ENCODE measurements at places on chromosomes 7 and 10.

DNA sequence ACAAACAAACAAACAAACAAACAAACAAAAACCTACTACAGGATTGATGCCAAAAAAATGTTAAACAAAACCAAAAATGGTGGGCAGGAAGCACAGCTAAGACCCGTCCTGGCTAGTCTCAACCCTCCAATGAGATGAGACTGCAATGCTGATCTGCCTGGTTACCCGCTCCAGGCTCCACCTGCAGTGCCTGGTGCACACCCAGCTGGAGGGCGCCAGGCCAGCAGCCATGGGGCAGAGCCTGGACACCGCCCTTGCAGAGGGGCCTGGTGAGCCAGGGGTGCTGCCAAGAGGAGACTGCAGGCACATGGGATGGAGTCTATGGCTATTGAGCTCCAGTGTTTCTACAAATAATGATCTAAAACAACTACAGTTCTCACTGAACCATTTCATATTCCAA is 107.0 kb downstream of the LARP4B start:
- DNase-seq = no peak

DNA sequence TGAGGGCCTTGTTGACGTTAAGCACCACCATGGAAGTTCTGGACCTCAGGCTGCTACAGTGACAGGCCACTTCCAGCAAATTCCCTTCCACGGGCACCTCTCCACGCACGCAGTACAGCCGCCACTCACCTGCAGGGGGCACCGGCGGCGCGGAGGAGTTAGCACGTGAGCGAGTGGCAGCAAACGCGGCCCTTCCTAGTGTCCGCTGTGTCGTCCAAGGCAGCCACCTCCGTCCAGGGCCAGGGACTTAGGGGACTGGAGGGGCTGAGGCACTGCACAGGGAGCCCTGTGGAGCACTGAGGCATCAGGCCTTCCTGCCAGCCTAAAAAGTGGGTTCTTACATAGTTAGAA is 164.4 kb downstream of the SVIL start:
- no peak for DNase-seq

- no peak for DNase-seq
These were observed 37.0 kb downstream of the PFKP start for GRCh38 chr10:3104251-3104918.

DNA sequence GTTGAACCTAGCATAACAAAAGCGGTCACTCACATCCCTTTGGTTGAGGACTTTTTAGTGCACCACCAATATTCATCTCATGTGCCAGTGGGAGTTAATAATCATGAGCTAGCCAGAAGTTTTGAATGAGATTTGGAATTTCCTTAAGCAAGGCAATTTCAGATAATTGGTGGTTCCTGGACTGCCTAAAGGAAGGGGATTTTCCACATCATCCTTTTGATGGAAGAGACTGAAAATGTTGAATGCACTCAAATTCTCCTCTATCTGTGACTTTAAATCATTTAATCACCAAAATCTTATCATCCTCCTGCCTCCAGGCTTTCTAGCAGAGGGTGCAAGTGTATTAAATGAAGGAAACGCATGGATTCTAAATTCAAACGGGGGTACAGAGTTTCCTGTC is 260.7 kb downstream of the CCDC3 start:
- DNase-seq = no peak

DNA sequence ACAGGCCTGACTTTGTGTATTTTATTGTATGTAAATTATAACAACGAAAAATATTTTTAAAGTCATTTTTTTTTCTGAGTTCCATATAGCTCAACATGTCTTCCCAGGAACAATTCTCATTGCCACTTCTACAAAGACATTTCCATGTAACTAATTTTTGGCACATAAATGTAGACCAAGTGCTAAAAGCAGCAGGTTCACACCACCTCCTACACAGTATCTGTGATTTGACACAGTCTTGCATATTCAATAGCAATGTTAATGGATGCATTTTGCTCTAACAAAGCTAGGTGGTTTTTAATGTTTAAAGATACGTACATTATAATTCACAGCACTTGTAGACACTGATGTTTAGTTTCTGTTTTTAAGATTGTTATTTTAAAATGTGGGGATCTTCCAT is 346.5 kb downstream of the GPAM start:
- DNase-seq = no peak

DNA sequence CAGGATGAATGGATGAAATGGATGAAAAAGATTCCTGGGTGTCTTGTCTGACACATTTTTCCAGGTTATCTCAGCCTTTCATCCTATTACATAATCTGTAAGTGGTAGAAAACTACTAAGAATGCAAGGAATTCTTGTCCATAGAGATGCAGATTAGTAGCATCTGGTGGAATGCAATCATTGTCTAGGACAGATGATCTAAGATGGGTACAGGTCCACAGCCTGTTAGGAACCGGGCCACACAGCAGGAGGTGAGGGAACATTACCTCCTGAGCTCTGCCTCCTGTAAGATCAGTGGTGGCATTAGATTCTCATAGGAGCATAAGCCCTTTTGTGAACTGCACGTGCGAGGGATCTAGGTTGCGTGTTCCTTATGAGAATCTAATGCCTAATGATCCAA is 225.0 kb downstream of the CALN1 start:
- DNase-seq = no peak

DNA sequence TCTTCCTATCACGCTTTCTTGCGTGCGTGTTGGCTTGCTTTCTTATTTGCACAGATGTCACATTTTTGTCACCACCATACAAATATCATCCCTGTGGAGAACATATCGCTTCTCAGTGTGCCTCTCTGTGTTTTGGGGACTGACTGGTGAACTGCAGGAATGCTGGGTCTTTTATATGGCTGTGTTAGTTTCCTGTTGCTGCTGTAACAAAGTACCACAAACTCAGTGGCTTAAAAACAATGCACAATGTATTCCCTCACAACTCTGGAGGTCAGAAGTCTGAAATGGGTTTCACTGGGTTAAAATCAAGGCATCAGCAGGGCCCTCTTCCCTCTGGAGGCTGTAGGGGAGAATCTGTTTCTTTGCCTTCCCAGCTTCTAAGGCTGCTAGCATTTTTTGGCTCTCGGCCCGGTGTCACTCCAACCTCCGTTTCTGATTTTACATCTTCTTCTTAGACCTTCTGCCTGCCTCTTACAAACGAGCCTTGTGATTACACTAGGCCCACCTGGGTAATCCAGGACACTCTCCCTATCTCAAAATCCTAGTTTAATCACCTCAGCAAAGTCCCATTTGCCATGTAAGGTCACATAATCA is 82.0 kb downstream of the LRMDA start:
- DNase-seq = no peak

GRCh38 chr10:101726115-101726387 is 31.1 kb upstream of the FBXW4 start:
- no peak for DNase-seq

- DNase-seq = no peak
These were observed 463.9 kb downstream of the PTPRN2 start for GRCh38 chr7:158123753-158124152.

DNA sequence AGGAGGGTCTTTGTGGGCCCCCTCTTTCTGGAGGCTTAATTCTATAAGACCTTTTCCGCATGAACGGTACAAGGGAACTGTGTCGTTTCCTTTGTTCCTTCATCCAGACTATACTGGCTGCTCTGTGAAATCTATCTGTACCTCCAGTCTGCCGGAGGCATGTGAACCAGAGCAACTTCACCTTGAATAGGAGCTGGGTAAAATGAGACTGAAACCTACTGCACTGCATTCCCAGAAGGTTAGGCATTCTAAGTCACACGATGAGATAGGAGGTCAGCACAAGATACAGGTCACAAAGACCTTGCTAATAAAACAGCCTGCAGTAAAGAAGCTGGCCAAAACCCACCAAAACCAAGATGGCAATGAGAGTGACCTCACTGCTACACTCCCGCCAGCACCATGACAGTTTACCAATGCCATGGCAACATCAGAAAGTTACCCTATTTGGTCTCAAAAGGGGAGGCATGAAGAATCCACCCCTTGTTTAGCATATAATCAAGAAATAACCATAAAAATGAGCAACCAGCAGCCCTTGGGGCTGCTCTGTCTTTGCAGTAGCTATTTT is 36.8 kb upstream of the INPP5F start:
- no peak for DNase-seq

DNA sequence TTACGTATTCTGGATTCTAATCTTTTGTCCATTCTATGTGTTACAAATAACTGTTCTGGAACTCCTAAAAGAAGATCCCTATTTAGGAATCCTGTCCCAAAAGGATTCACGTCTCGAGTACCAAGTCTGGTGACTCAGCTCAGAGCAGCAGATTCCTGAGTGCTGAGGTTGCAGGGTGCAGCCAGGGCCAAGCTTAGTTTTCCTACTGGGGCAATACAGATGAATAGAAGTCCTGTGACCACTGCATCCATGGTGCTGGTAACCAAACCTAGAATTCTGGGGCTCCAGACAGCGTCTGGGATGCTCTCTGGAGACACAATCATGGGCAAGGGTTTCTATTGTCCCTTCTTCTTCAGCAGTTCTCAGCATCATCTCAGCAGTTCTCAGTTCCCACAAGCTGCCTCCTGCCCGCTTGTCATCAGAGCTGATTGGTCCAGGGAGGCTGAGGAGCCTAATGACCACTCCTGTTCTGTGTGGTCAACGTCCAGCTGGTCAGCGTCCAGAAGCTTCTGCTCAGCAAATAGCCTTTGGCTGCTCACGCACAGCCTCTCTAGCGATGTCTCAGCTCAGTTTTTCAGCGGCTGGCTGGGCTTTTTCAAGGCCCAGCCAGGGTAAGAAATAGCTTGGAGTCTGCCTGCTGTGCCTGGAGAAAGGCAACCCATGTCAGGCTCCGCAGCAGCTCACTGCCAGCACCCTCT is 50.4 kb upstream of the C7orf33 start:
- DNase-seq = no peak

GRCh38 chr7:116500078-116500853 is 728 bp downstream of the CAV2 start:
- no peak for DNase-seq

DNA sequence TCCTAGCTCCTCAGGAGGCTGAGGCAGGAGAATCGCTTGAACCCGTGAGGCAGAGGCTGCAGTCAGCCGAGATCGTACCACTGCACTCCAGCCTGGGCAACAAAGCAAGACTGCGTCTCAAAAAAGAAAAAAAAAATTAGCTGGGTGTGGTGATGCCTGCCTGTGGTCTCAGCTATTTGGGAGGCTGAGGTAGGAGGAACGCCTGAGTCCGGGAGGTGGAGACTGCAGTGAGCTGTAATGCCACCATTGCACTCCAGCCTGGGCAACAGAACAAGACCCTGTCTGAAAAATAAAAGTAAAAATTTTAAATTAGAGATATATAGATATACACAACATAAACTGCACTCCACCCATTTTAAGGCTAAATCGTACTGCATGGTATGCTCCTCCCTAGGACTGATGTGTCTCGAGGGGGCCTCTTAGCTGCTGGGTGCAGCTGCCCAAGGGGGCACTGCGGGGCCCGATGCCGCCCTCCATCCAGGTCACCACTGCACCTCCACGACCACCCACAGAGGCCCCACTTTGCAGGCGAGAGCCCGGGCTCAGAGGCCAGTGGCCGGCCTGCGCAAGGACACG is 40.9 kb upstream of the FOXK1 start:
- DNase-seq = no peak

GRCh38 chr10:91596825-91597196 is 36.1 kb downstream of the PPP1R3C start:
- DNase-seq = no peak

DNA sequence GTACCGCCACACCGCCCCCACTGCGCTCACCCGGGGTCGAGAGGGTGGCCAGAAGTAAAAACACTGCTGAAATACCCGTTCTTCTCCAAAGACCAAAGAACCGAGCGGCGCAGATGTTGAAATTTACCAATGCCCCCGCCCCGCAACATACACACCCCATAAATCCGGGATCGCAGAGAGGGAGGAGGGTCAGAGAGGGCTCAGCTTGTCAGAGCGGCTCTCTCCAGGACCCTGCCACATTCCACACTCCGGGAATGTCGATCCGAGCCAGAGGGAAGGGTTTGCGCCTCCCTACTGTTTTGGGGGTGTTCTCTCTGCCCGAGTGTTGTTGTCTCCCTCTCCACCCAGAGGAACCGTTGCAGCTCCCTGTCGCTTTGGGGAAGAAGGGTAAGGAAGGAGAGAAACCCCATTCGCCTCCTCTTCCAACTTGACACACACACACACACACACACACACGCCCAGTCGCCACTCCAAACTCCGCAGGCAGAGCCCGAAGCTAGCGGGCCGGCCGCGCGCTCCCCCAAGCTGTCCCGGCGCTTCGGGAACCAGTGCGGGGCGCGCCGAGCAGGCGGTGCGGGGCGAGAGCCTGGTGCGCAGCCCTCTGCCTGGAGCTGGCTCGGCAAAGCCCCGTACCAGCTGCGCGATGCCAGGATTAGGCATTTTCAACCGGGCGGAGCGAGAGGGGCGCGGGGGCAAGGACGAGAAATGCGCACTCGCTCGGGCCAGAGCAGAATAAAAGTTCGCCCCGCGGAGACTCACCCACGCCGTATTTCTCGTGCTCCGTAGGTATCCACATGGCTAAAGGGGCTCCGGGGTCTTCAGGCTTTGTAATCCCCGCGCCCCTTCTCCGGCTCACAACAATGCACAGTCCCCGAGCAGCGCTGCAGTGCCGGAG is 609 bp downstream of the DOCK4 start:
- peak; percentile 25 for DNase-seq

- DNase-seq = no peak
These were observed 1.9 kb upstream of the NRF1 start for GRCh38 chr7:129609666-129610065.

GRCh38 chr7:97868788-97869187 is 3.4 kb downstream of the ASNS start:
- DNase-seq = no peak

GRCh38 chr7:152583006-152583405 is 92.9 kb downstream of the XRCC2 start:
- DNase-seq = no peak

- peak; percentile 85 for DNase-seq
These were observed 21.6 kb upstream of the LIMK1 start for GRCh38 chr7:74061840-74062539.

- no peak for DNase-seq
These were observed 496.2 kb upstream of the FOXK1 start for GRCh38 chr7:4185721-4186512.

GRCh38 chr7:18860221-18860620 is 257.2 kb downstream of the TWIST1 start:
- no peak for DNase-seq

GRCh38 chr7:131057794-131058070 is 269.9 kb upstream of the MKLN1 start:
- DNase-seq = peak; percentile 71

GRCh38 chr7:25786936-25787335 is 365.1 kb upstream of the NFE2L3 start:
- no peak for DNase-seq

GRCh38 chr7:27869056-27869455 is 129.1 kb downstream of the TAX1BP1 start:
- DNase-seq = no peak

DNA sequence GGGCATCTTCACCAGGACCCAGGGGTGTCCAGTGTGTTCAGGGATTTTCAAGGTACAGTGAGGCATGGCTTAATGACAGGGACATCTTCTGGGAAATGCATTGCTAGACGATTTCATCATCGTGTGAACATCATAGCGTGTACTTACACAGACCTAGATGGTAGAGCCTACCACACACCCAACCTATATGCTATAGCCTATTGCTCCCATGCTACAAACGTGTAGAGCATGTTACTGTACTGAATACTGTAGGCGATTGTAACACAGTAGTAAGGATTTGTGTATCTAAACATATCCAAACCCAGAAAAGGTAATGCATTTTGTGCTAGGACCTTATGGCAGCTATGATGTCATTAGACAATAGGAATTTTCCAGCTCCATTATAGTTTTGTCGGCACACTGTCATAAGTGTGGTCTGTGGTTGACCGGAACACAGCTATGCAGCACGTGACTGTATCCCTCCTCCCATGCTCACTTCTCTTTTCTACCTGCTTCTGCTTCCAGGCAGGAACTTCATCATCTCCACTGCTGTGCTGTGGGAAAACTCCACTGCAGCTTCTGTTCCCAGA is 416.2 kb upstream of the NFE2L3 start:
- no peak for DNase-seq
